ENCODE measurements at places on chromosomes 3 and 15. TPM values are rescaled to one million over a fixed set of nuclear protein-coding genes. Genes with fewer than 3 reads are reported as not detected.
A peak's percentile ranks its signal among the peaks of the same experiment; 100 is the strongest.

The EIF1B gene
- 78.8 TPM for polyA plus RNA-seq

DNA sequence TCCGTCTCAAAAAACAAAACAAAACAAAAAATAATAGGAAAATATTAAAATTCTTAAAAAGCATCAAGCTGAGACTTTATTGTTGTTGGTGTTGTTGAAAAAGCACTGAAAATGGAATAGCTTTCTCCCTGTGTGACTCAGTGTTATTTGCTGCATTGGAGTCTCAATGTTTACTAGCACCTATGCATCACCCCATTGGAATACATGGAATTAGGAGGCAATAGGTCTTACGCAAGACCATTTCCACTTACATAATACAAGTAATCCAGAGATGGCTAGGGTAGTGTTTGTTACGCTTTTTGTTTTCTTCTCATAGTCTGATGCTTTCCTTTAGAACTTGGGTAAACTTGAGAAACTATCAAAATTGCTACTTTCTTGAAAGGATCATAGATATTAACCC, 15.2 kb downstream of the GXYLT2 start:
- DNase-seq: no peak

- peak; percentile 88 for DNase-seq
These were observed 16.1 kb downstream of the CD276 start for GRCh38 chr15:73700041-73700842.

- DNase-seq: no peak
These were observed 173.6 kb upstream of the LYSMD4 start for GRCh38 chr15:99906793-99907192.

DNA sequence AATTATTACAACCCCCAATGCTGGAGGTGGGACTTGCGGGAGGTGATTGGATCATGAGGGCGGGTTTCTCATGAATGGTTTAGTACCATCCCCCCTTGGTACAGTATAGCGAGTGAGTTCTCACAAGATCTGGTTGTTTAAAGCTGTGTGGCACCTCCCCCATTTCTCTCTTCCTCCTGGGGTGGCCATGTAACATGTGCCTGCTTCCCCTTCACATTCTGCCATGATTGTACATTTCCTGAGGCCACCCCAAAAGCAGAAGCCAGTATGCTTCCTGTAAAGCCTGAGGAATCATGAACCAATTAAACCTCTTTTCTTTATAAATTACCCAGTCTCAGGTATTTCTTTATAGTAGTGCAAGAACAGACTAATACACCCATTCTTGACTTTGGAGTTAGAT, 20.3 kb upstream of the PROK2 start:
- no peak for DNase-seq

Data from muscle of arm (tissue), 14 donors.